Cardiac septum (tissue), 1 donor: ENCODE measurements at places on chromosomes 11 and 22. TPM values are rescaled to one million over a fixed set of nuclear protein-coding genes. Genes with fewer than 3 reads are reported as not detected.

DNA sequence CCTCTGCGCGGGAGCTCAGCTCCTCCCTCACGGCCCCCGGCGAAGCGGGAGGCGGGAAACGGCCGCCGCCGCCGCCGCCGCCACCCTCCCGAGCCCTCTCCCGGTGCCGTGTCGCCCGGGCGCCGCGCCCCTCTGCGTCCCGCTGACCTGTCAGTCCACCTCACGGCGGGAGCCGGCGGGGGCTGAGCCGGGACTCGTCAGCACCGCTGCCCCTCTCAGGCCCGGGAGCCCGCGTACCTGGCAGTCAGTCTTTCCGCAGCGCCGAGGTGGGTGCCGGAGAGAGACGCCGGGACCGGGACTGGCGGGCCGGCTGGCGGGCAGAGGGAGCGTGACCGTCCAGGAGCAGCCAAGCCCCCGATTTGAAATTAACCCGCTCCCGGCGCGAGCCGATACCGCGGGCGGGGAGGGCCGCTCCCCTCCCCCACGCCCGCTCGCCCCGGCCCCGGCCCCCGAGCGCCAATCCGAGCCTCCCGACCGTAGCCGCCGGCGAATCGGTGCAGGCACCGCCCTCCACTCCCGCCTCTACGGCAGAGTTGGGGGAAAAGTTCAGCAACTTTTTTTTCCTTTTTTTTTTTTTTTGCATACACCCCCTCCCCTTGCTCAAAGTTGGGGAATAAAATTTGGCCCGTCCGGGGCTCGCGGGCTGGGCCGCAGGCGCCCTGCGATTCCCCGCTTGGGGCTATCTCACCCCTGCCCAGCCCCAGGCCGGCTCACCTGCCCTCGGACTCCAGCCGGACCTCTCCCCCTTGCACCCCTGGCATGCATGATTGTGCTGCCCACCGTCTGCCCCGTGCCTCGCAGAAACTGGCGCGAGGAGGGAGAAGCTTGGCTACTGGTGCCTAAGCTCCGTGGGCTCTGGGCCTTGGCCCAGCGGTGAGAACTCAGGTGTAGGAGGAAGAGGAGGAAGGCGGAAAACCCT is 774 bp upstream of the E2F8 start:
- no peak for DNase-seq

GRCh38 chr11:83816572-83817187 is 530.5 kb upstream of the CCDC90B start:
- DNase-seq: no peak

DNA sequence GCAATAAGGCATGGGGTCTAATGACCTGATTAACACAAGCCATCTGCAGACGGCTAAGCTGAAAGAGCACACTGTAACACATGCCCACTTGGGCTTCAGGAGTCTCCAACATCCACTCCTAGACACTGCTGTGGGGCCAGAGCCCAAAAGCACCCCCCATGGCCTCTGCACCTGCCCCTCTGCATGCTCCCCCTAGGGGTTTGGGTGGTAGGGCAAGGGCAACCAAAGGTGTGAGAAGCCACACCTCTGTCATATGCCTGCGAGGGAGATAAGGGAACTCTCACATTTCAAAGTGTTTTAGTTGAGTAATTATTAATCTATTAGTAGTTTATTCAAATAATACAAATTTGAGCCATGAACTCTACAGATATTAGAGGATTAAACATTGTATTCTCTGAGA is 30.8 kb downstream of the CTSC start:
- no peak for DNase-seq

DNA sequence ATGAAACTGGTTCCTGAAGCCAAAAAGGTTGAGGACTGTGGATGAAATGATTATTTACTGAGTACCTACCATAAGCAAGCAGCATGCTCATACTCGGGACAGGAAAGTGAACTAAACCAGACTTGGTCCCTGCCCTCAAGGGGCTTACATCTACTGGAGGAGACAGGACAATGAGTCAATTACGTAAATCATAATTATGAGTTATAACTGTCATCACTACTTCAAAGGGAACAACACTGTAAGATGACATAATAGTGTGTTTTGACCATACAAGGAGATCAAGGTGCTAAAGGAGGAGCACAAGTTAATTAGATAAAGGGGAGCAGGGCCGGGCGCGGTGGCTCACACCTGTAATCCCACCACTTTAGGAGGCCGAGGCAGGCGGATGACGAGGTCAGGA is 2.5 kb downstream of the FAM227A start:
- no peak for DNase-seq

GRCh38 chr11:12160680-12161079 is 50.3 kb downstream of the MICAL2 start:
- no peak for DNase-seq

DNA sequence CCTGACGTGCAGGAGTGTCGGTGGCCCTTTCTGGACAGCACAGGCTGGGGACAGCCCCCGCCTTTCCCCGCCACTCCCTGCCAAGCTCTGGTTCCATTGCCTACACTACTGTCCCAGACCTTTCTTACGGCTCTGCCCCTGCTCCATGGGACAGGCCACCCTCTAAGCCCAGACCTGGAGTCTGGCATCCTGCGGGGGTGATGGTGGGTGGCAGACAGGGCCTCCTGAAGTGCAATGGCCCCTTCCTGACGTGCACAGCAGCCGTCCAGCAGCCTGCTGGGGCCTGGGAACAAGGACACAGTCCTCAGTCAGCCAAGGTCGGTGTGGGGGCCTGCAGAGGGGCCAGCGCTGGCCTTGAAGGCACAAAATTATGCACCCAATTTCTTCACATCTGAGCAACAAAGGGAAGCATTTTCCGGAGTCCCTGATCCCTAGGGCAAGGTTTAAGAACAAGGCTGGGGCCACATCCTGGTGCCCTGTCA is 79.7 kb upstream of the KCNQ1OT1 start:
- no peak for DNase-seq

DNA sequence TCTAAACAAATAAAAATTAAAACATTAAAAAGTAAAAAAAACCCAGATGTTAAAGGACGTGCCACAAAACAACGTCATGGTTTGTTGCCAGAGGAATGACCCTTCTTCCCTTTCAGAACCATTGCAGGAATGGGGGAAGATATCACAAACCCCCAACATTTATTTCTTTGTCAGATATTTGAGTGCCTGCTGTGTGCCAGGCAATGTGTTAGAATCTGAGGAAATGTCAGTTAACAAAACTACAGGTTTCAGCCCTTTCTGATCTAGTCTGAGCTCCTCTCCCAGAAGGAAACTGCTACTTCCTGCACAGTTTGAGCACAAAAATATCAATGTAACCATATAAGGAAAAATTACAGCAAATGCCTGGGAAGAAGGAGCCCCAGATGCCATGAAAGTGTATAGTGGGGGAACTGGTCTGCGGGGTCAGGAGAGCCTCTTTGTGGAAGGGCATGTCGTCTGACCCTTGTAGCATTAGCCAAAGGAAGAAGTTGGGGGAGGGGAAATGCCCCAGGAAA is 7.1 kb upstream of the NHERF4 start:
- no peak for DNase-seq

CAPRIN1 gene
- 108 TPM for total RNA-seq

DNA sequence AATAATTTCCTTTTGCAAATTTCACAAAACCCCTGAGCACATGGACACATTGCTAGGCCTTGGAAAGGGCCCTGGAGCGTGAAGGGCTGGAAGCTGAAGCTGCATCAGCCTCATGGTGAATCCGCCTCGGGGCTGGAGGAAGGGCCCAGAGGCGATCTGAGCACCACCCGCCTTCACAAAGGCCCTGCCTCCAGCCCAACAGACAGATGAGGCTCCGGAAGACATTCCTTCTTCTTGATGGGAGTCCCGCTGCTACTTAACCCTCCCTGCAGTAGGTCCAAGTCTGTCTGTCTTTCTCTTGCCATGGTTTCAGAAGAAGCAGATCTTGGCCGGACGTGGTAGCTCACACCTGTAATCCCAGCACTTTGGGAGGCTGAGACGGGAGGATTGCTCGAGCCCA is 16.5 kb downstream of the ARRB1 start:
- DNase-seq: no peak

DNA sequence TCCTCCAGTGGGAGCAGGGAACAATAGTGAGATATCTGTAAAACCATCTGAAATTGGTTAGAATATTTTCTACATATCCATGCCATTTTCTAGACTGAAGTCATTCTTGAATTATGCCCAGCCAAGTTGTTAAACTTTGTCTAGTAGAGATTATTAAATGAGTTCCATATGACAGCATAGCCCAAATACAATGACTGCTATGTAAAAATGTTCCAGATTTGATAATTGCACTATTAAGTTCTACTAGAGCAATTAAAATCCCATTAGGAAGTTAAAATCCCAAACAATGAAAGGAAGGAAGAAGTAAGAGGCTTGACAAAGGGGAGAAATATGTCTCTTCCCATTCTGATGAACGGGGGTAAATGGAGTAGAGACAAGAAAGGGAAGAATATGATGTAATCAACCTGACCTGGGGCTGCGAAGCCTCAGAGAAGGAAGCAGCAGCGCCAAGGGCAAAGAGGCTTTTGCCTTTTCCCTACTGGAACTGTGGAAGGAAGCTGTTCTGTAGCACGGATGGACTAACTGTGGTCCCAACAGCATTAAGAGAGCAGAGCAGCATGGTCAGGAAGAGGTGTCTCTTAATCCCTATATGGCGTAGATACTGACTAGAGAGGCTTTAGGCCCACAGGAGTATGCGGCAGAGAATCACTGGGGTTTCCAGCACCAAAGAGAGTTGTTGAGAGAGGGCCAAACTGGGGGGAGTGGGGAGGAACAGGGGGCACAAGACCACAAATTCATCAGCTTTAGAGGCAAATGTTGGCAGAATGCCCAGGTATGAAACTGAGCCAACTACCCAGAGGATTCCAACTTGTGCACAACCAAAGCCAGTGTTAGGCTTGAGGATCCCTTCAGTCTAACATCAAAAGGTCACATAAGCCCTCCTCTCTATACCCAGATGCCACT is 26.7 kb downstream of the RRP8 start:
- no peak for DNase-seq

TP53AIP1 gene
- total RNA-seq: not detected

DNA sequence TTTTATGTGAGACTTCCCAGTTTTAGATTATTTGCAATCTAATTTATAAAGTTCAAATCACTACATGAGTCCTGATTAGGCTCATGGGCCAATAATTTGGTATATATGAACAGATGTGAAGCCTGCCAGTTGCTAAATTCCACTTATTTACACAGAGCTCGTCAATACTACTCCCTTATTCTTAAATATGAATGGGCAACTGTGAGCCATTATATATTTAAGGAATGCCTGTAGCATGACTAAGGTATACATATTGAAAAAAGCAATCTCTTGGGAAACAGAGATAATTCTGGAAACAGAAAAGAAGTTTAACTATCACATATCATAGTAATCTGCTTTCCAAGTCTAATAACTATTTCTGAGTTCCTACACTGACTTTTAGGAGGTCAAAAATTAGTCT is 27.0 kb downstream of the RBMXL2 start:
- no peak for DNase-seq

DNA sequence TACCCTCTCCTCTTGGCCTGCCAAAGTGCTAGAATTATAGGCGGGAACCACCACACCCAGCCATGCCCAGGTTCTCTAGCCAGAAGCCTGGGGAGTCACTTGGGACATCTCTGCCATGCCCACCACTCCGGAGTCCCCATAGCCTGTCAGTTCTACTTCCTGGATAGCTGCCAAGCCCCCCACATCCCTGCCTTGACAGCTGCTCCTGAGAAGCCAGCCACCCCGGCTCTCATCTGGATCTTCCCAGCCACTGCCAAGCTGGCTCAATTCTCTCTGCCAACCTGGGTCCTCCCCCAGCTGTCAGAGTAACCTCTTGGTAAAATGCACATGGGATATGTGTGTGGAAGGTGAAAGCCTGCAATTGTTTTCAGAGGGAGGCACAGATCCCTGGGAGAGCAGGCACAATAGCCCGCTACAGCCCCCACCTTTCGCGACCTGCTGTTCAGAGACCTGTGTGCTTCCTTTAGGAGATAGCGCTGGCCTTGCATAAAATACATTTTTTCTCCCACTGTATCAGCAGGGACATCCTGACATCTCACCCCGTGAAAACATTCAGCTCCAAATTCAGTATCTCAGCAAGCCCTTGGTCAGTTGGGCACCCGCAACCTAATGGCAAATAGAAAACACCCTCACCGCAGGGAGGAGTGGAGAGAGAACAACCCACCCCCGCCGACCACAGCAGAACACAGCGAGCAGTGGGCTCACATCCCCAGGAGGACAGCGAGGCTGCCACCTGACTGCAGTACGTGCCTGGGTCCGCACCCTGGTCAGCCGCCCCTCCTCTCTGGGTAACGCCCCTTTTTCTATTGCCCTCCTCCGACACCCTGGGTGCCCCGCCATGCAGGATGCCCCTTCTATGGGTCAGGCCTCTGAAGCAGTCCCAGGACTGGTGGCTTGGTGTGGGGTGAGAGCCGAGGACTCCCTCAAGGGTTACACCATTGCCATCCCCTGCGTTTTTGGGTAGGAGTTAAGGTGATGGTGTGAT is 1342.2 kb downstream of the BRD1 start:
- DNase-seq: peak; percentile 57

GRCh38 chr22:20084547-20085413 is 4.7 kb downstream of the DGCR8 start:
- peak; percentile 71 for DNase-seq

DNA sequence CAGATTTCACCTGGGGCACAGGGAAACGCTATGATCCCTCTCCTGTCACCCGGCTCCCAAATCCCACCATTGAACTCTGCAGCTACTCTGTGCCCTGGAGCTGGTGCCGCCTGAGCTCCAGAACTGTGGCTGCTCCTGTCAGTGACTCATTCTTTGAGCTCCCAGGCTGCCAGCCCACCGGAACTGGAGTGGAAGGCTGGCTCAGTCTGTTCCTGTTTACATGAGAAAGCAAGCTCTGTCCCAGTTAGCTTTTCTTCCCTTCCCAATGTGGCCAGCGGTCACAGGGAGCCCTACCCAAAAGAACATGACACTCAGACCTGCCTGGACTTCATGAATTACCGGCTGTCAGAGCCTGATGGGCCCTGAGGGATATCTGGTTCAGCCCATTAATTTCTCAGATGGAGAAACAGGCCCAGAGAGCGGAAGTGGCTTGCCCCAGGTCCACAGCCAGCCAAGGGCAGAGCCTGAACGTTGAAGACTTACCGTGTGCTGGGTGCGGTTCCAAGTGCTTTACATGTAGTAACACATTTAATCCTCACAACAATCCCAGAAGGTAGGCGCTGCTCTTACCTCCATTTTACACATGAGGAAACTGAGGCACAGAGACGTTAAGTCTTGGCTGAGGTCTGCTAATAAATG is 23.8 kb upstream of the IGSF22 start:
- no peak for DNase-seq

SYT13 gene
- 1.3 TPM for total RNA-seq

- no peak for DNase-seq
Measured at GRCh38 chr11:94722735-94723134, 45.4 kb upstream of the AMOTL1 start.

UPB1 gene
- total RNA-seq: 0.67 TPM

- peak; percentile 27 for DNase-seq
Measured at GRCh38 chr11:120024586-120024985, 113.3 kb downstream of the TRIM29 start.
